ENCODE measurements at places on chromosomes 1 and 21. TPM values are rescaled to one million over a fixed set of nuclear protein-coding genes. Genes with fewer than 3 reads are reported as not detected.

DNA sequence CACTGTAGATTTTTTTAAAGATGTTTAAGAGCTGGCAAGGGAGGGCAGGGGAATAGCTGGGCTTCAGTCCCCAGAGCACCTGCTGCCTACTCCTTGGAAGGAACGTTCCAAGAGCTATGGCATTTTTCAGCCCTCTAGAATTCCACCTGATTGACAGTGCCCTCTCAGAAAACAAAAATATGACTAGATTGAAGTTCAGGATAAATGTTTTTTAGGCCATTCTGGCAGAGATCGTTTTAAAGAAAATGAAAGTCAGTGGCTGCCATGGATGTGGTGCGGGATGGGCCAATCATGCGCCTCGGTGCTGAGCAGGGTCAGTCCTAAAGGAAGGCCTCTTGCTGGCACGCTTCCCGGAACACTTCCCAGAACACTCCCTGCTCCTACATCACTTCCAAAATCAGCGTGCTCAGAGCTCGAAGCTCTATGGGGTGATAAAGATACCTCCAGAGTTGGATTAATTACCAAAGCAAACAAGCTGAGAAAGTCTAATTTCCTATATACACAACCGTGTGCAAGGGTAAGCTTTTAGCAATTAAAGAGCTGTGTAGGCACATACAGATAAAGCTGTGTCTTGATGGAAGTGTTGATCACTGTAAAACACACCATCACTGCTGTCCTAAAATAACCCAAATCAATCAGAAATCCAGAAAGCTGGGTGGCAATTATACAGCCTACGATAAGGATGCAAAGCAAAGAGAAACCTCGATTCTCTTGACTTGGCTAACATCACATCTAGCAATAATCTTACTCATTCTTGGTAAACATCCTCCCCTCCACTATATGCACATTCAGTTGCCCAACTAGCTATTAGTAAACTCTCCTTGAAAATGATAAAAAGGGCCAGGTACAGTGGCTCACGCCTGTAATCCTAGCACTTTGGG, 34.6 kb downstream of the TGFBR3 start:
- DNase-seq = peak; percentile 71

DNA sequence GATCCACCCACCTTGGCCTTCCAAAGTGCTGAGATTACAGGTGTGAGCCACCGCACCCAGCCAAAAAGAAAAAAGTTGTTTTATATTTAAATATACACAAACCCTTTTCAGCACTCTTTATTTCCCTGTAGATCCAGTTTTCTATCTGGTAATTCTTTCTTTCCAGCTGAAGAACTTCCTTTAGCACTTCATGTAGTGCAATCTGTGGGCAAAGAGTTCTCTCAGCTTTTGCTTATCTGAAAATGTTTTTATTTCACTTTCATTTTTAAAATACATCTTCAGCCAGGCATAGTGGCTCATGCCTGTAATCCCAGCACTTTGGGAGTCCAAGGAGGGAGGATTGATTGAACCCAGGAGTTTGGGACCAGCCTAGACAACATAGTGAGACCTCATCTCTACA, 28.5 kb upstream of the HYI start:
- no peak for DNase-seq

- DNase-seq = no peak
Measured at GRCh38 chr1:237152506-237153335, 110.7 kb downstream of the RYR2 start.

DNA sequence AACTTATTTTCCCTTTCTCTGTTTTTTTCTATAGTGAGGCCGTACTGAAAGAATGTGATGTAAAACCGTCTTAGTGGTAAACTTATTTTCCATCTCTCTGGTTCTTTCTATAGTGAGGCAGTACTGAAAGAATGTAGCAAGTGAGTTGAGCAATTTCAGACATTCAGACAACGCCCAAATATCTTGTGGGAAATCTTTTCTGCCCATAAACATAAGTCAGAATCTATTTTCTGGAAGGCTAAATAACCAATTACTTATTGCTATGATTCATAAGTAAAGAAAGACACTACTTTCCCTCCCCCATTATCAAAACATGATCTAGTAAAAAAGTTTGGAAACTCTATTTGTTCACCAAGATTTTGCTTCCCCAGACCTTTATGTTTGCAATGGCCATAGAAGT, 18.8 kb upstream of the SCCPDH start:
- DNase-seq = no peak

GRCh38 chr1:206551986-206552326, 44.6 kb downstream of the RASSF5 start:
- DNase-seq = no peak

DNA sequence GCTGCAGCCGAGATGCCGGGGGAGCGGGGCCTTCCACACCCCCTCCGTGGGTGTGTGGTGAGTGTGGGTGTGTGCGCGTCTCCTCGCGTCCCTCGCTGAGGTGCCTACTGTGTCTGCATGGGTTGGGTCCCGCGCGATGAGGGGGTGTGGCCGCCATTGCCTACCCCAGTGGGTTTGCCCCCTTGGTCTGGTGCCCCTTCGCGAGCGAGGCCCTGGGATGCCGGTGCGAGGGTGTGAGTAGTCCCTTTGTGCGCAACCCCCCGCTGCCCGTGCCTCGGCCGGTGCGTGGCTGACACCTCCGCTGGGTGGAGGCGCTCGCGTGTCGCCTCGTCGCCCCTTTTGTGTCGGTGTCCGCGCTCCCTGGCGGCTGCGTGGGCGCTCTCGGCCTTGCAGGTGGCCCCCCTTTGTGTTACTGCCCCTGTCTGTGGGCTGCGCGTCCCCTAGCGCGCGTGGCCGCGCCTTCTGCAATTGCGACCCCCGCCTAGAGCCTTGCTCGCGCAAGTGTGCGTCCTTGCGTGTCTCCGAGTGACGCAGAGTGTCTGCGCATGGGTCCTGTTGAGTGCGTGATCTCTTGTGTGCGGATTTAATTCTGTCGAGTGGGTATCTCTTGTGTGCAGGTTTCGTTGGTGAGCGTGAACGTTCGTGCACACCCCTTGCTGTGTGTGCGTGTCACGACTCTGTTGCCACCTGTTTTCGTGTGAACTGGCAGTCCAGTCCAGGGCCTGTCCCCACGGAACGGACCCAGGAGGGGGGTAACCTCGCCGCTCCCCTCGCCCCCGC, 553 bp downstream of the TTC3 start:
- no peak for DNase-seq

- DNase-seq = no peak
Measured at GRCh38 chr21:23743821-23744220, 1863.5 kb downstream of the MRPL39 start.

- DNase-seq = no peak
Measured at GRCh38 chr1:47830641-47831333, 166.4 kb downstream of the TRABD2B start.

GRCh38 chr1:207748737-207749528, 2.9 kb upstream of the CD46 start:
- DNase-seq = no peak

DNA sequence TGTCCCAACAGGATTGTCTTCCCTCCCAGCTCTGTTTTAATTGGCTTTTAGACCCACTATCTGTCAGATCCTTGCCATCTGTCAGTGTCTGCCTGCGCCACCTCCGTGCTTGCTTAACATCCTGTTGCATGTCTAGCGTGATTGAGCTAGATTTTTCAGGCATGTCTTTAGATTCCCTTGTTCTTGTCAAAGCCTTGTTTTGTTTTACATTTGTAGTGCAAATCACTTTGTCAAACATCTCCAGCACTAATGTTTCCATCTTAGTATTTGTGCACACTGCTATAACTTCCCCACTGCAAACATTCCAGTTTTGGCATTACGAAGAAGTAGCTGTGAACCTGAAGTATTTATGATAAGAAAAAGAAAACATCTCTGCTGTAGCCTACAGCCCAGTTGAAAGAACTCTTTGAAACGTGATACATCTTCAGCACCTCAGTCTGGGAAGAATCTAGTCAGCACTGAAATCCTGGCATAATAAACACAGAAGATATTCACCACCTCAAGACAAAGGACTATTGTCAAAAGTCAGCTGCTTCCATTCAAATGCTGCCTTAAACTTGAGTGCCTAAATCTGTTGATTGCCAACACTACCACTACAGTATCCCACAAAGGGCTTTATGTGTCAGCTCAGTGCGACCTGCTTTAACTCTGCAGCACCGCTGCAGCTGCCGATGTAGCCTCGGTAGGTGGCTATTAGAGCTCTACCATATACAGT, 105.0 kb downstream of the FNBP1L start:
- DNase-seq = no peak

DNA sequence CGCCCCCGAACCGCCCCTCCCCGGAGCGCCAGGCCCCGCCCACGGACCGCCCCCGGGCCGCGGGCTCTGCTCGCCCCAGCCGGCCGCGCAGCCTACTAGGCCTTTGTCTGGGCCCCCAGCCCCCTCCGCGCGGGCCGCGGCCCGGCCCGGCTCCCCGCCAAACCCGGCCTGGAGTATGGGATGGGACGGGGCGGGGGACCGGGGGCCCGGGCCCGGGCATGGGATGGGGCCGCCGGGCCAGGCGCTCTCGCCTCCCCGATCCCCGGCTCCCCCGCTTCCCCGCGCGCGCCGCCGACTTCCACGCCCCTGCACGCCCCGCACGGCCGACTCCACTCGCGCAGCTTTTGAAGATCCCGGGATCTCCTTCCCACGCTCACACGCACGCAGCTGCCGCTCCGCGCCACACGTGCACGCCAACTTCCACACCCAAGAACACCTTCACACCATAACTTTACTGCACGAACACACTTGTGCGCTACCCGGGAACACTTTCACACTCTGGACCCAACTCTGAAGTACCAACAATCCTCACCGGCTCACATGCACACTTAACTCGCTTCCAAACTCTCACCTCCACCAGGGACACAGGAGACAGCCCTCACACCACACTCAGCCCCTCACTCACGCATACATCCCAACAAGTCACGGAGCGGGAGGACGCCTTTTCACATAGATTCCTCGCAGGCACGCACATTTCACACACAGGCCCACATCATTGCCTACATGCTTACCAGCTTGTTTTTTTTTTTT, 437 bp upstream of the HSPG2 start:
- no peak for DNase-seq

The GJA5 gene
- 0.10 TPM for total RNA-seq

The CFHR4 gene
- total RNA-seq = not detected

The LCE2B gene
- not detected for total RNA-seq

The MTX1 gene
- total RNA-seq = 45.6 TPM
